Spleen (tissue), 13 donors: ENCODE measurements at places on chromosomes 4 and X. TPM values are rescaled to one million over a fixed set of nuclear protein-coding genes. Genes with fewer than 3 reads are reported as not detected.

DCLK2 gene
- total RNA-seq, result 3.8 TPM

DNA sequence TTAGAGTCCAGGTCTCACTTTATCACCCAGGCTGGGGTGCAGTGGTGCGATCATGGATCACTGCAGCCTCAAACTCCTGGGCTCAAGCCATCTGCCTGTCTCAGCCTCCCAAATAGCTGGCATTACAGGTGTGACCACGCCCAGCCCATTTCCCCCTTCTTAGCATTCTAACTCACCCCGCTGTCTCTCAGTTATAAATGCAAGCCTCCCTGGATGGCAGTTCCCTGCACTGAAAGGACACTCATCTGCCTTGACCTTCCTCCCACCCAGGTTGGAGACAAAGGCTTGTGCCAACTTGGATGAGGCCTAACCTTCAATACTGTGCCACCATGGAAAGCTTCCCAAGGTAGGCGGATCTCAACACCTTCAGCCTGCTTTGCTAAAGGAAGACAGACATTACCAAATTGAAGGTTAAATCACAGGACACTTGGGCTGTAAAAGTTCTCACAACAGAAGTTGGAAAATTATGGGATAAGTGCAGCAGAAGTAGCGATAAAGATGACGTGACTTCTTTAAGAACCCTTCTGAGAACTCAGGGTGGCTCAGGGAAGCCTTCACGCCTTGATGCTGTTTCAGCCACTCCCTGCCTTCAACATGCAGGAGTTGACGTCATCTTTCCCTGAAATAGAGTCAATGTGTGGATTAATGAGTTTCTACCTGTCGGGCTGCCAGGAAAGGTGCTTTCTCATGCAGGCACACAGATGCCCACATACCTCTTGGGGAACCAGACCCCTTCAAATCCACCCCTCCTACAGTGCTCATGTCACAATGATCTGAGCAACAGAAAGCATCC, 10.6 kb upstream of the GPM6B start:
- H3K4me1 ChIP-seq, result no peaks in the 10 kb centered on the region
- no peak for DNase-seq
- H3K27me3 ChIP-seq, result peaks cover 5% of the 10 kb centered on the region
- H3K27ac ChIP-seq, result no peak overlapping the region
- no peak overlapping the region for H3K4me3 ChIP-seq

MAGEA8 gene
- not detected for total RNA-seq

DNA sequence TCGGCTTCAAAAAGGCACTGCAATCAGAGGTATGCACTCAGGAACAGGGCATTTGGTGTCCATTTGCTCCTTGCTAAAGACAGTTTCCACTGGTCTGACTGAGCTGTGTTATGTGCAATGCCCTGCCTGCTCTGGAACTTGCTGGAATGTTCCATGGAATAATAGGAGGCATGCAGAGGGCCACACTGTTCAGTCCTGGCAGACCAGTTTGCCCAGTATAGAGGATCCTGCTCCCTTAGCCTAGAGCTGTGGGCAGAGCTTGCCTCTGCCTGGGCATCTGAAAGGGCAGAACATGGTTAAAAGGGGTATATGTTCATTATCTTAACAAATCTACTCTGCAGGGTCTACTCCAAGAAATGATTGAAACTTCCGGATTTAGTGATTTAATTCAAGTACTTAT, 27.8 kb upstream of the CD99L2 start:
- no peaks in the 10 kb centered on the region for H3K27me3 ChIP-seq
- H3K4me3 ChIP-seq, result no peak overlapping the region
- no peak overlapping the region for H3K27ac ChIP-seq
- no peaks in the 10 kb centered on the region for H3K4me1 ChIP-seq
- no peak for DNase-seq

DNA sequence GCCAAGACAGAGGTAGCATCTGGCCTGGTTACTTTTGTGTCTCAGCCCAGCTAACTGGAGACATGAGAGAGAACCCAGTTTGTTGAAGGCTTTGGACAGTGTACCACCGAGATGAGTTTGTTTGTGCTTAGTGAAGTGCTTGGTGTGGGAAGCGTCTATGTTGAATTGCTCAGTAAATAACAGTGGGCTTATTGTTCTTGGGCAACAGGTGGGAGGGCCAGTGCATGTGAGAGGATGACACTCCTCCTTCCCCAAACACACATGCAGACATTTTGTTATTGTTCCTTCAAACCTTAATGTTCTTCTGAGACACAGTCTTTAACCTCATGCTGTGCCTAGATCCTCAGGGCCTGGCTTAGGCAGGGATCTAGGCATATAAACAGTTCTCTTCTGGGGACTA, 39.7 kb downstream of the MSN start:
- no peaks in the 10 kb centered on the region for H3K36me3 ChIP-seq
- H3K27me3 ChIP-seq, result no peaks in the 10 kb centered on the region
- peak overlapping the region; percentile 55 for H3K27ac ChIP-seq

DNA sequence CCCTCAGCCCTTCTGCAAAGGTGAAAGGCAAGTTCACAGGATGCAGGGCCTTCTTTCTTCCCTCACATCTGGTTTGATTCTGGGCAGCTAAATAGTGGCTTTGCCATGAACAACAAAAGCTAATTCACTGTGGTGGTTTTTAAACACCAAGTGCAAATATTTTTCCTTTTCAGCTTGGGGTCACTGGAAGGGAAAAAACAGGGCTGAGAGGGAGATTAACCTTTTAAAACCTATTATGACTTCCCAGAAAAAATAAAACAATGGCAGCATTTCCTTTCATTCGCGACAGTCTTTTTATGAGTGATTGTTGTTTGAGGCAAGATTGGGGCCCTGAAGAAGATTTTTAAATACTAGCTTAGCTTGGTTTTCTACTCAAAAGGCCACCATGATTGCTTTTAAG, 103.7 kb upstream of the SCML1 start:
- H3K27ac ChIP-seq, result no peak overlapping the region
- no peaks in the 10 kb centered on the region for H3K4me1 ChIP-seq
- no peak for DNase-seq
- no peak overlapping the region for H3K4me3 ChIP-seq
- no peaks in the 10 kb centered on the region for H3K27me3 ChIP-seq
- no peaks in the 10 kb centered on the region for H3K36me3 ChIP-seq

STPG2 gene
- total RNA-seq, result 0.42 TPM

DNA sequence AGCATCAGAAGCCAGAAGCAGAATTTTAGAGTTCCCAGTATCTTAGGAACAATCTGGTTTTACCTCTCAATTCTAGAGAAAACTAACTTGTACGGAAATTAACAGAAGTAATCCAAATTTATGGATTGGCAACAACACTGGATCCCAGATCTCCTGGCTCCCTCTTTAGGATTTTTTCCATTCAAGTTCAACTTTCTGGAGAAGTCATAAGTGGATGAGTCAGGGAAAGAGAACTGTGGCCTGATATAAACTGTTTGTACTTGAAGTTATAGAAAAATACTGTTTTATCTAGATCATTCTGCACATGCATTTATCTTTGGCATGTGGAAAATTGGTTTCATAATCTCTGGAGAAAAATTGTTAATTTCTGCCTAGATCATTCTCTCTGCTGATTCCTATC, 380.4 kb downstream of the PCDH7 start:
- H3K4me3 ChIP-seq, result no peak overlapping the region
- no peak overlapping the region for H3K27ac ChIP-seq
- no peaks in the 10 kb centered on the region for H3K36me3 ChIP-seq
- H3K4me1 ChIP-seq, result no peaks in the 10 kb centered on the region
- DNase-seq, result no peak

DNA sequence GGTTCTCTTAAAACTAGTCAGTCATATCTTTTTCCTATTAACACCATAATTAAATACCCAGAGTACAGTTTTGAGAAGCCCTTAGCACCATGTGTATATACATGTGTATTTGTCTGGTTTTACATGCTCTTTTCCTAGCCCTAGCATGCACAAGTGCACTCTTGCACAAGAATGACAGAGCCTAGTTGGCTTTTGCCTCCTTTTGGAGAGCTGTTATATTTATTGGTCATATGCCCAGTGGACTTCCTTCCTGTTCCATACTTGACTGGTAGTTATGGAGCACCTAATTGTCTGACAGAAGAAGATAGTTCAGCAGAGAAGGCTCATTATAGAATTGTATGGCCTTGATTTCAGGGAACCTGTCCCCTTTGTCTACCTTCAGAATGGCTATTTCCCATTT, 155.6 kb downstream of the ARX start:
- no peaks in the 10 kb centered on the region for H3K36me3 ChIP-seq
- H3K27ac ChIP-seq, result no peak overlapping the region
- H3K4me3 ChIP-seq, result no peak overlapping the region
- no peak for DNase-seq
- no peaks in the 10 kb centered on the region for H3K27me3 ChIP-seq

- no peaks in the 10 kb centered on the region for H3K4me1 ChIP-seq
- no peaks in the 10 kb centered on the region for H3K36me3 ChIP-seq
- no peak for DNase-seq
- no peak overlapping the region for H3K4me3 ChIP-seq
Measured at GRCh38 chr4:86848136-86848535, 1.0 kb downstream of the SLC10A6 start.

BEND4 gene
- 6.9 TPM for total RNA-seq

- no peaks in the 10 kb centered on the region for H3K4me1 ChIP-seq
- H3K27ac ChIP-seq, result no peak overlapping the region
- H3K4me3 ChIP-seq, result no peak overlapping the region
- H3K36me3 ChIP-seq, result no peaks in the 10 kb centered on the region
- DNase-seq, result no peak
Measured at GRCh38 chr4:17058916-17059741, 160.7 kb upstream of the LDB2 start.

ADH1C gene
- total RNA-seq, result 0.60 TPM

GRCh38 chrX:38163193-38163592, 57.5 kb downstream of the SRPX start:
- H3K27ac ChIP-seq, result no peak overlapping the region
- no peak overlapping the region for H3K4me3 ChIP-seq
- no peaks in the 10 kb centered on the region for H3K36me3 ChIP-seq
- H3K4me1 ChIP-seq, result no peaks in the 10 kb centered on the region

DNA sequence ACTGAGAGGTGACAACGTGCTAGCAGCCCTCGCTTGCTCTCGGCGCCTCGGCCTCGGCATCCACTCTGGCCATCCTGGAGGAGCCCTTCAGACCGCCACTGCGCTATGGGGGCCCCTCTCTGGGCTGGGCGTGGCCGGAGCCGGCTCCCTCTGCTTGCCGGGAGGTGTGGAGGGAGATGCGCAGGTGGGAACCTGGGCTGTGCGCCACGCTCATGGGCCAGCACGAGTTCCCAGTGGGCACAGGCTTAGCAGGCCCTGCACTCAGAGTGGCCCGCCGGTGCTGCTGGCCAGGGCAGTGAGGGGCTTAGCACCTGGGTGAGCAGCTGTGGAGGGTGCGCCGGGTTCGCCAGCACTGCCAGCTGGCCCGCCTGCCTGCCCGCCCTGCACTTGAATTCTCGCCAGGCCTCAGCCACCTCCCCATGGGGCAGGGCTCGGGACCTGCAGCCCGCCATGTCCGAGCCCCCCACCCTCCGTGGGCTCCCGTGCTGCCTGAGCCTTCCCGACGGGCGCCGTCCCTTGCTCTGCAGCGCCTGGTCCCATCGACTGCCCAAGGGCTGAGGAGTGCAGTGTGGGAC, 148.0 kb downstream of the RAPGEF2 start:
- peaks cover 16% of the 10 kb centered on the region for H3K36me3 ChIP-seq
- H3K4me1 ChIP-seq, result peaks cover 26% of the 10 kb centered on the region
- no peak overlapping the region for H3K27ac ChIP-seq
- DNase-seq, result peak; percentile 76

- H3K27ac ChIP-seq, result no peak overlapping the region
- H3K36me3 ChIP-seq, result no peaks in the 10 kb centered on the region
- no peaks in the 10 kb centered on the region for H3K4me1 ChIP-seq
- DNase-seq, result no peak
Measured at GRCh38 chrX:108397627-108398391, 40.4 kb downstream of the COL4A6 start.
